Neuronal stem cell (in vitro differentiated cells): ENCODE measurements at places on chromosomes 4 and X.

DNA sequence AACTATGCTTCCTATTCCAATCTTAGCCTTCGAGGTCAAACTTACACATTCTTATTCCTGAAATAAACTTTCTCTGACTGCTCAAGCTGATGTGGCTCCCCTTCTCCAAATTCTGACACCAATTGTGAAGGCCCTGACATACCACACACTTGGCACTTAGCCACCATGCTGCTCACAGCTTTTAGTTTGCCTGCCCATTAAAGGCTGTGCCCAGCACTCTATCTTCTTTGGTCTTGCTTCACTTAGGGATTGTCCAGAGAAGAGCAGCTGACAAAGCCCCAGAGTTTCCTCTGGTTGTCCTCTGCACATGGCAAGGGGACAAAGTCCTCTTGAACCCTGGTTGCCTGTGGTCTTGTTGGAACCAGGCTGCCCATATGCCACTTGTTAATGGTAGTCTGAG, 126.1 kb downstream of the ARHGEF9 start:
- no peak overlapping the region for H3K27ac ChIP-seq
- H3K4me1 ChIP-seq: no peaks in the 10 kb centered on the region
- H3K4me3 ChIP-seq: no peak overlapping the region
- DNase-seq: no peak

- H3K4me3 ChIP-seq: no peak overlapping the region
- no peaks in the 10 kb centered on the region for H3K36me3 ChIP-seq
These were observed 159.6 kb downstream of the TET2 start for GRCh38 chr4:105306158-105306781.

GRCh38 chr4:48008021-48008596, 8.4 kb downstream of the CNGA1 start:
- no peak overlapping the region for H3K4me3 ChIP-seq
- peak; percentile 32 for DNase-seq
- no peak overlapping the region for H3K27ac ChIP-seq
- no peaks in the 10 kb centered on the region for H3K4me1 ChIP-seq
- no peaks in the 10 kb centered on the region for H3K36me3 ChIP-seq

- peak; percentile 31 for DNase-seq
- H3K27me3 ChIP-seq: no peaks in the 10 kb centered on the region
- peaks cover 2% of the 10 kb centered on the region for H3K4me1 ChIP-seq
- no peak overlapping the region for H3K4me3 ChIP-seq
- H3K27ac ChIP-seq: no peak overlapping the region
These were observed 11.5 kb downstream of the CTAG1A start for GRCh38 chrX:154596290-154596929.

DNA sequence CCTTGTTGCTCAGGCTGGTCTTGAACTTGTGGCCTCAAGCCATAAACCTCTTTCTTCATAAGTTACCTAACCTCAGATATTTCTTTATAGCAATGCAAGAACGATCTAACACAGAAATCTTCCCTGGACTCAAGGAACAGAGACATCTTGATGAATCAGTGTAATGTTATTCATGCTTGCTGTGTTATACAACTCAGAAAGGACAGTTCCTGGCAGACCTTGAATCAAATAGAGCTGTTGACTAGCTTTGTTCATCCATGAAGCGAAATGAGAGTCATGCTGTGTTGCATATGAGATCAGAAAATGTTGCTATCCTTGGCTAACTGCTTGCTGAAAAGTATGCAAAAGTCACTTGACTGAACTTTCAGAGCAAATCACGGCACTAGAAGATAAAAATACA, 72.6 kb upstream of the ARHGAP24 start:
- no peak overlapping the region for H3K4me3 ChIP-seq
- no peak overlapping the region for H3K27ac ChIP-seq

DNA sequence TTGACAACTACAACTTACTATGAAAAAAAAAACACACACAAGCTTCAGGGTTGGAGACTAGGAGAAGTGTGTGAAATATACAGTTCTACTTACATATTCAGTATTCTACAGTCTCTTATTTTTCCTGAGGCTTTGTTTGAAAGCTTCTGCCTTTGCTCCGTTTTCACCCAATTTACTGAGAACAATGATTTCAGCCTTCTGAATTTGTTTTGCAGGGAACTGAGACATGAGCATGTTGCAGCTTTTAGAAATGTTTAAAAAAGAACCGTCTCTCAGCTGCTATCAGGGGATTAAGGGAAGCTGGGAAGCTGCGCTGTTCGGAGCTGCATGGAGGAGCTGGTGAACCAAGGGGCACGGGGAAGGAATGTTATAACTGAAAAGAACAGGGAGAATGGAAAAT, 85.7 kb downstream of the QDPR start:
- H3K27me3 ChIP-seq: peaks cover 3% of the 10 kb centered on the region
- H3K36me3 ChIP-seq: no peaks in the 10 kb centered on the region
- H3K4me3 ChIP-seq: no peak overlapping the region
- DNase-seq: no peak

DNA sequence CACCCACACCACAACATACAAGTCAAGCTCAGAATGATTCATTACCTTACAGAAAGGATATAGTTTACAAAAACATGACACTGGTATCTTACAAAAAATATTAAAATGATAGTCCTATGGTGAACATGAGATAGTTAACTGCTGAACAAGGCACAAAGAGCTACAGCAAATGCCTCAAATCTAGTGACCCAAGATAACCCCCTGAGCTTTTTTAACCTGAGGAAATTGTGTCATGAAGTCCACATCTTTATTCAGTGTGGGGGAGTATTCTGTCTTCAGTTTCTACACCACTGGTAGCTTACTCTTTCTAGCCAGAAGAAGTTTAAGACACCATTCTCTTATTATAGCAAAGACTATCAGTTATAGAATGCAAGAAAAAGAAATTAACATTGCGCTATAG, 218.7 kb downstream of the MAPK10 start:
- no peaks in the 10 kb centered on the region for H3K4me1 ChIP-seq
- no peak for DNase-seq
- no peaks in the 10 kb centered on the region for H3K27me3 ChIP-seq
- peaks cover 2% of the 10 kb centered on the region for H3K36me3 ChIP-seq
- no peak overlapping the region for H3K27ac ChIP-seq

DNA sequence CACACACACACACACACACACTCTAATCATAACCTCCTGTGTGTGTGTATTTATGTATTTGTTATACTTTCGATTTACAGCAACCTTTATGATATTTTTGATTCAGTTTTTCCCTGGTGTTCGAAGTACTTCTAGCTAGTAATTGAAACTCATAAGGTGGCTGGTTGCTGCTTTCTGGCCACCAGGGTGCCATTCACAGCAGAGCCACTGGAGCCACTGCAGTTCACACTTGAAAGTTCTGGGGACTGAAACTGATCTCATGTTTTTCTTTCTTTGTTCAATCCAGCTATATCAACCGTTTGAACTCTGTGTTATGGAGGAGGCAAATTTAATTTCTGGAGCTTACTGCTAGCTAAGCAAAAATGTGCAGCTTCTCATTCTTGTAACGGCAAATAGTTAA, 419.4 kb downstream of the ADGRL3 start:
- H3K27ac ChIP-seq: no peak overlapping the region
- DNase-seq: no peak
- H3K36me3 ChIP-seq: peaks cover 3% of the 10 kb centered on the region
- H3K27me3 ChIP-seq: no peaks in the 10 kb centered on the region

DNA sequence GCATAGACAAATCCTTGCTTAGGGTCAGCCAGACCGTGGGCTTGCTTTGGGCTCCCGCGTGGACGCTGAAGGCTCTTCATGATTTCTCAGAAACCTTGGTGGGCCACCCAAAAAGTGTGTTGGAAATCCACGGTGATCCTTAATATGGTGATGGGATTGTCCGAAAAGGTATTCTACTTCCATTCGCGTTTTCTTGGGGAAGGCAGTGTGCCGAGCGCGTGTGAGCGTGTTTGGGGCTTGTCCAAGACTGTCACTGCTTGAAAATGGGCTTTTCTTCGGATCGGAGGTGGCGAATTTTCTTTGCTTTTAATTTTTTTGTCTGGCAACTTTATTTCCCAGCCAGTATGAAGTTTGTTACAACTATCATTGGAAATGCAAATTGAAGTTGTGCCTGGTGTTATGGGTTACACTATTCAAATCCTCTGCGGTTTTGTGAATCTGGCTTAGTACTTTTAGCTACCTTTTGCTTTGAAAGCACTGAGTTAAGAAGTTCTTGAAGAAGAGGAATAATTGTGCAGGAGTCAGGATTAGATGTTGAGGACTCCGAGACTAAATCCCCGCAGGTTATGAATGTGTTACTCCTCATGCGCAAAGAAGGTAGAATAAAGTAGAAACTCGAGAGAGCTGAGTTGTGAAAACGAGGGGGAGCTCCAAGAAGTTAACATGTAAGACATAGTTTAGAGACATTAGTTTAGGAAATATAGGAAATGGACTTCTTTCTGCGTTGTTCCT, 3.2 kb downstream of the SPRY1 start:
- no peaks in the 10 kb centered on the region for H3K27me3 ChIP-seq
- DNase-seq: no peak
- peak overlapping the region; percentile 73 for H3K27ac ChIP-seq
- peaks cover 11% of the 10 kb centered on the region for H3K4me1 ChIP-seq
- H3K4me3 ChIP-seq: peak overlapping the region; percentile 81

DNA sequence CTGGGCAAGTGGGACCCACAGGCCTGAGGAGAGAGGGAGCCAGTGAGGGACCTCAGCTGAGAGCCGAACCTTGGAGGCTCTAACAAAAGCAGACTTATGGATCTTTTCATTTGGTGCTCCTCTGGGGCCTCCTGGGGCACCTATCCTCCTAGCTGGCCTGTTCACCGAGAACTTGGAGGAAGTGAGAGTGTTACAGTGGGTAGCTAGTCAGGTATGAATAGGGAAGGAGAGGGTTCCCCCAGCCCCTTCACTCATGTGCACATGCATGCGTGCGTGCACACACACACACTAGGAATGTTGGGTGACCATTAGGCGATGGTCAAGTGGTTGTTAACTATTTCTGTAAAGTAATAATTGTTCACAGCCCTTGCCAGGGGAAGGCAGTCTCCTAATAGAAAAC, 18.6 kb upstream of the TMEM185A start:
- H3K27ac ChIP-seq: no peak overlapping the region
- DNase-seq: no peak
- no peak overlapping the region for H3K4me3 ChIP-seq
- H3K27me3 ChIP-seq: peaks cover 17% of the 10 kb centered on the region
- no peaks in the 10 kb centered on the region for H3K4me1 ChIP-seq

DNA sequence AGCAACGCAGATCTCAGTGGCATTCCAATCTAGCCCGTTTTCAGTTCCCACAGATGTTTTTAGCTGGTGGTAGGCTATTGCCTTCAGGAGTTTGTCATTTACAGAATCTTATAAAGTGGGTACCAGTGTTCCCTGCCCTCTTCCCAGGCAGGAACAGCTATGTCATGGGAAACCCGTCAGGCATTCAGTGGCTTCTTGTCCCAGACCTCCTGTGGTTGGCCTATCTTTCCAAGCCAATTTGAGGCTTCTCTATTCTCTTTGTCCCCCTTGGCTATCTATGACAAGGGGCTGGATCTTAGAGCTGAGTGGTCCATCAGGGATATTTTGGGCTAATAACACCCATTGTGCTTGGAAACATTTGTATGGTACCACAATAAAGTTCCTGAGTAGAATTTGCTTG, 33.6 kb upstream of the RPL34 start:
- H3K27me3 ChIP-seq: no peaks in the 10 kb centered on the region
- no peak for DNase-seq
- no peaks in the 10 kb centered on the region for H3K36me3 ChIP-seq
- H3K27ac ChIP-seq: no peak overlapping the region

DNA sequence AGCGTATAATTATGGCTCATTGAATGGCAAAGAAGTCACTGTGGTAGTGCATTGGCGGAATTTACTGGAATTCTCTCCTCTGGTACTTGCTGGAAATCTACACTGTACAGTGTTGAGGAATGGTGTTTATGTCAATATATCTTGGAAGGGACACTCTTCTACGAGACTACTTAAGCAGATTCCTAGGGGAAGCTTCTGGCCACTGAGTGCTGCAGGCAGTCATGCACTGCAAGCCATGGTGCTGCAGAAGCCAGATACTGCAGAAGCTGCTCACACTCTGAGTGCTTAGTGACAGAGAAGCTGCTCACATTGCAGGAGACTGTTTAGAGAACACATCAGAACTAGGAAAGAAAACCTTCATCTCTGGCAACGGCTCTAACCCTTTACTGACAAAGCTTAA, 725.0 kb downstream of the CCSER1 start:
- no peaks in the 10 kb centered on the region for H3K27me3 ChIP-seq
- no peak overlapping the region for H3K4me3 ChIP-seq
- H3K4me1 ChIP-seq: peaks cover 1% of the 10 kb centered on the region
- DNase-seq: no peak

DNA sequence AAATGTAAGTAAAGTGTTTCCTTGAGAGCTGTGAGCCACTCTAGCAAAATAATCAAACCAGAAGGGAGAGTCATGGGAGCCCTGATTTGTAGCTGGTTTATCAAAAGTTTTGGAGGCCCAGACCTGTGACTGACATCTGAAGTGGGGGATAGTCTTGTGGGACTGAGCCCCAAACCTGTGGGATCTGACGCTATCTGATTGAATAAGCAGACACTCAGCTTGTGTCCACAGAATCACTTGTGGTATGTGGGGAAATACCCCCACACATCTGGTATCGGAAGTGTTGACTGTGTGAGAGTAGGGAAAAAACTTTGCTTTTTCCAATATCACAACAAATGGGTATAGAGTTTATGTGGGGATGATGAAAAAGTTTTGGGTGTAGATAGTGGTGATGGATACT, 35.4 kb downstream of the FUNDC1 start:
- H3K27me3 ChIP-seq: no peaks in the 10 kb centered on the region
- no peaks in the 10 kb centered on the region for H3K36me3 ChIP-seq
- no peak overlapping the region for H3K27ac ChIP-seq
